Colonic mucosa (tissue), 4 donors: ENCODE measurements at places on chromosomes 7 and 10.

DNA sequence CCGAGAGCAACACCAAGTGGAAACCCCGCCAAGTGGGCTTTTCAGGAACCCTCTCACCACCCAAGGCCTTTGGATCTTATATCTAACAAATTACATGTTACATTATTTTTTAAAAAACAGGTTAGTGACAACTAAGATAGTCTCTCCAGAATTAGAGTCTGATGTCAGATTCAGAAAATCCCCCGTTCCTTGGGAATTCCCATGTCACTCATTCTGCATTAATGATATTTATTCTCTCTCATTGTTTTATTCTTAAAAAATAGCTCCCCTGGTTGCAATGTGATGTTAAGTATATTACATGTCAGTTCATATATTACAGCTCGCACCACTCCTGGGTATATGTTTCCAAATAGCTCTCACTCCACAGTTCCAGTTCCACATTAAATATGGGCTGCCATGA lies 81.8 kb downstream of the WNT2 start:
- DNase-seq = no peak

- peak; percentile 72 for DNase-seq
Measured at GRCh38 chr10:12628964-12629766, 279.8 kb downstream of the CAMK1D start.

- DNase-seq = no peak
Measured at GRCh38 chr10:16780338-16780880, 36.8 kb downstream of the RSU1 start.

GRCh38 chr10:33684211-33684611 lies 349.7 kb upstream of the NRP1 start:
- DNase-seq = no peak

DNA sequence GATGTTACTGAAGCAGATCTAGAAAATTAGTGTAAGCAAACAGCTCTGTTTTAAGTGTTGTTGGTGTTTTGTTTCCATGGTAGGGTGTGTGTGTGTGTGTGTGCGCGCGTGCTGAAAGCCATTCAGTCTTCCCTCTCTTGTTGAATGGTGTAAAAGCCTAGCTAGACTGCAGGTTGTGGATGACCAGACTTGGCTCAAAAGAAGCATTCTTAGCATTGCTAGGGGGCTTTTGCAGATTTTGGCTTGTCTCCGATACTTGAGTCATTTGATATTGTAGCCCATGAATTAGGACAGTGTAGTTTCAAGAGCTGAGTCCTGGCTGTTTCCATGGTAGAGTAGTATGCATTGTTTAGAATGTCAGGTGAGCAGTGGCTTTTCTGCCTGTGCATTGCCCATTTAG lies 99.1 kb downstream of the SND1 start:
- no peak for DNase-seq

- no peak for DNase-seq
Measured at GRCh38 chr10:24825551-24825950, 101.9 kb upstream of the ARHGAP21 start.

- DNase-seq = no peak
Measured at GRCh38 chr7:82204694-82205093, 238.9 kb downstream of the CACNA2D1 start.

DNA sequence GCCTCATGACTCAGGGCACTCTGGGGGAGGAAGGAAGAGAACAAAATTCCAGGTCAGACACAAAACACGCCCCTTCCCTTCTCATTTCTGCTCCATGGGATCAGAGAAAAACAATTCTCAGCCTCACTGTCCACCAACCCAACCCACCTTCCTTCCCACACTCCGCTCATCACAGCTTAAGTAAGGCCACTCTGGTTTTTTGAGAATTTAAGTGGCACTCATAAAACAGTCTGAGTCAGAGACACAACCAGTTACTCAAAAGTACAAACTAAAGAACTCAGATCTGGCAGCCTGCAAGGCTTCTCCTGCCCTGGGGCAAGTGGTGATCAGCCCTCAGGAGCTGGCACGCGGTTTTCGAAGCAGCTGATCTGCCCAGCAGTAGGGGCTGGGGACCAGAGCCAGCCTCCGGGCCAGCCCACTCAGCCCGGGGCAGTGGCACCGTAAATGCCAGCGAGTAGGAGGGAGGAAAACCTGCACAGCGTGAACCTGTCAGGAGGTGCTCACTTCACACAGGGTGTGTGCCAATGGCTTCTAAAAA lies 39.1 kb upstream of the ABLIM1 start:
- no peak for DNase-seq

- no peak for DNase-seq
Measured at GRCh38 chr10:129107525-129107924, 359.5 kb upstream of the MGMT start.

GRCh38 chr7:5665094-5666025 lies 116.1 kb downstream of the RNF216 start:
- peak; percentile 86 for DNase-seq

GRCh38 chr10:110241407-110241806 lies 34.0 kb downstream of the MXI1 start:
- no peak for DNase-seq

DNA sequence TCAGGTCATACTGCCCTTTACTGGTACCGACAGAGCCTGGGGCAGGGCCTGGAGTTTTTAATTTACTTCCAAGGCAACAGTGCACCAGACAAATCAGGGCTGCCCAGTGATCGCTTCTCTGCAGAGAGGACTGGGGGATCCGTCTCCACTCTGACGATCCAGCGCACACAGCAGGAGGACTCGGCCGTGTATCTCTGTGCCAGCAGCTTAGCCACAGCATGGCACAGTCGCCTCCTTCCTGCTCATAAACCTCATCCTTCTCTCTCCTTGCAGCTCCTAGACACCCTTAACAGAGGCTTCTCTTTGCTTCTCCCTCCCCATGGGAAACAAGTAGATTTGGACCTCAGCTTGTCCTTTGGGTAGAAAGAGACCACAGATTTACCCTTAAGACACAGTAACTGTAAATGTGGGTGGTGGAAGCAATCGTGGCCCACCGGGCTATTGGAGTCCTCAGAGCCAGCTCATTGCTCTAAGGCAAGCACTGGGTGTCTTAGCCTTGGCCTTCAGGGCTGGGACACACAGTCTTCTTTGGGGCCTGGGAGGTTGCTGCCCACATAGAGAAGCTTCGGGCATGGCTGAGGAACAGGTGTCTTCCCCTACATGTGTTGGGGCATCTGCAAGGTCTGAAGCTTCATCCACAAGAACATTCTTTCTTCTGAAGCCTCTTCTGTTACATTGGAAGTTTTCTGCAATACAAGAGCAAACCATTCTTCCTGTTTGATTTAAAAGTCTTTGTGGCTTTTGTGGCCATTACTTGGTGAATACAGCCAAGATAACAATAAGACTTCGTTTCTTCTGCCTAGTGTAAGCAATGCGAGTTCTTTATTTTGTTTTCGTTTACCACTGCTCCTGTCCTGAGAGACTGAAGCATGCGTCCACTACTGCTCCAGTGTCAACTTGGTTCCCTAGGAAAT lies 95.5 kb upstream of the PRSS58 start:
- DNase-seq = no peak

- peak; percentile 47 for DNase-seq
Measured at GRCh38 chr10:100101192-100102076, 19.8 kb upstream of the CPN1 start.

GRCh38 chr10:79055892-79056291 lies 12.9 kb upstream of the ZMIZ1 start:
- peak; percentile 34 for DNase-seq

DNA sequence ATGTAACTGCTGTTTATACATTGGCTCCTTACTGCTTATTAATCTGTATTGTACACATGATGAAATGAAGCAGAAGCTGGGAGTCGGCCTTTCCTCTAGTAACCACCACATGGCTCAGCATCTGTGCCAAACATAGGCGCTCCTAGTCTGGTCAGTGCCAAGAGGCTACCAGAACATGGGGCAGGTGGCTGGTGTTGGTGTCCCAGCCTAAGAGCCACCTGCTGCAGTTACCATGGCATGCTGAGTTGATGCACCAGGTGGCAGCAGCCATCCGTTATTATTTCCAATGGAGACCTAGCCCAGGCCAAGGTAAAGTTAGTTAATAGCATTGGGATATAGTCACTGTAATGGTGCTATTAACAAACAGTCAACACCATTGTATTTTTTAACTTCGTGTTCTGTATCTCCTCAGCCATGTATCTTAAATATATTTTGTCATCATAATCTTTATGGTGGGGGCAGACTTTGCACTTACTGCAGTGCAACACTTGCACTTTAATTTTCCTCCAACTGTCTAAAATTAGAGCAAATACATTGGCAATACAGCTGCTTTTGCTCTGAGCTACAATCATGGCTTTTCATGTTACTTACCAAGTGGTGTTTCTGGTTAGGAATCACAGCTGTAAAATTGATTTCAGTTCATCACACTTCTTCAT lies 33.1 kb downstream of the HBP1 start:
- peak; percentile 56 for DNase-seq

GRCh38 chr7:128105228-128106022 lies 74.2 kb upstream of the LRRC4 start:
- DNase-seq = no peak

- DNase-seq = no peak
Measured at GRCh38 chr7:66100408-66101050, 14.1 kb upstream of the CRCP start.

- DNase-seq = no peak
Measured at GRCh38 chr10:6136215-6137201, 47.7 kb downstream of the RBM17 start.

- DNase-seq = no peak
Measured at GRCh38 chr10:115665549-115665948, 572.4 kb downstream of the ATRNL1 start.

GRCh38 chr10:113425541-113425951 lies 127.3 kb upstream of the HABP2 start:
- no peak for DNase-seq

- DNase-seq = no peak
Measured at GRCh38 chr7:100882785-100883526, 6.6 kb downstream of the UFSP1 start.

DNA sequence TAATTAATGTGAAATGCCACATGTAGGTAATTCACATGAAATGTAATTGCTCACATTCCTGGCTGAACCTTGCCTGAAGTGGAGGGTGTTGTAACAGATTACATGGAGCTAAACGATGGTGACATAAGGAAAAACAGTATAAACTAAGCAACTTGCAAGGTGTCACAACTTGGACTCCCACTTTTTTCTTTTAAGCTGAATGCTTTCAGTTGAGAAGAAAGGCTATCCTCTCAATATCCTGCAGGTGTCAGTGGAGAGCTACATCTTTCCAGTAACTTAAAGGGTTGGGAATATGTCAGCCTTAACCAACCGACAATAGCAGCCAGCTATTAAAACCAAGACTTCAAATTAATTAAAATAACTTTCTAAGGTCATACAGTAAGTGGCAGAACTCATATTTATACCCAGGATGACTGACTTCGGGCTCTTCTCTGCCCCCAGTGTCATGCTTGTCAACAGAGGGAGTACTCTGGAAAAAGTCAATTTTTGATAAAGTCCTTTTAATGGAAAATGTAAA lies 33.7 kb downstream of the NRBF2 start:
- peak; percentile 27 for DNase-seq

DNA sequence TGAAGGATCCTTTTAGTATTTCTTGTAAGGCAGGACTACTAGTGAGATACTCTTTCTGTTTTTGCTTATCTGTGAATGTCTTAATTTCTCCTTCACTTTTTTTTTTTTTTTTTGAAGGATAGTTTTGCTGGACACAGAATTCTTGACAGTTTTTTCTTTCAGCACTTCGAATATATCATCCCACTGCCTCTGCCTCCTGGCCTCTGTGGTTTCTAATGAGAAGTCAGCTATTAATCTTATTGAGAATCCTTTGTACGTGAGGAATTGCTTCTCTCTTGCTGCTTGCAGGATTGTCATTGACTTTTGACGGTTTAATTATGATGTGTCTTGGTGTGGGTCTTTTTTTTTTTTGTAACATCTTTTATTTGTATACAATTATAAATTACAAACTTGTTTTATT lies 12.6 kb upstream of the WAC start:
- no peak for DNase-seq

- DNase-seq = no peak
Measured at GRCh38 chr10:2214805-2215204, 477.5 kb upstream of the ADARB2 start.

- DNase-seq = no peak
Measured at GRCh38 chr7:64907641-64908326, 4.7 kb downstream of the ZNF273 start.

- DNase-seq = no peak
Measured at GRCh38 chr7:13169356-13169755, 481.9 kb downstream of the ARL4A start.

- no peak for DNase-seq
Measured at GRCh38 chr10:4546500-4546899, 279.5 kb upstream of the AKR1E2 start.

DNA sequence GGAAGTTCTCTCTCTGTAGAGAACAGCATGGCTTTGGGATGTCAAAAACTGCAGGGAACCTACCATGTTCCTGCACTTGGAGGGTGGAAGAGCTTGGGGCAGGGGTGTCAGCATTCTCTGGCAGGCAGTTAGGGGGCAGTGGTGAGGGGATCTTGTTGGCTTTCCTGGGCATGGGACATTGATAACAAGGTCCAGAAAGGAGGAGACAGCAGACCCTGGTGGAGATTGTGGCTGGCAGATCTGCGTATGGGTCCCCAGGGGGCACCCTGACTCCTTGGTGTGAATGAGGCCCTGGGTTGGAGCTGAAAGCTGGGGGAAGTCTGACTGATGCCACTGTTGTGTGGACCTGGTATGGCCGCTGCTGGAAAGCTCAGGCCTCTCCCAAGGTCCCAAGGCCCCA lies 22.9 kb upstream of the CAMK2B start:
- no peak for DNase-seq

- DNase-seq = no peak
Measured at GRCh38 chr10:94683214-94684054, at the start of gene CYP2C18. Gene CYP2C18, plus strand, starts transcription at chr10:94683729. Its CDS starts 91 bp downstream, at chr10:94683820.

DNA sequence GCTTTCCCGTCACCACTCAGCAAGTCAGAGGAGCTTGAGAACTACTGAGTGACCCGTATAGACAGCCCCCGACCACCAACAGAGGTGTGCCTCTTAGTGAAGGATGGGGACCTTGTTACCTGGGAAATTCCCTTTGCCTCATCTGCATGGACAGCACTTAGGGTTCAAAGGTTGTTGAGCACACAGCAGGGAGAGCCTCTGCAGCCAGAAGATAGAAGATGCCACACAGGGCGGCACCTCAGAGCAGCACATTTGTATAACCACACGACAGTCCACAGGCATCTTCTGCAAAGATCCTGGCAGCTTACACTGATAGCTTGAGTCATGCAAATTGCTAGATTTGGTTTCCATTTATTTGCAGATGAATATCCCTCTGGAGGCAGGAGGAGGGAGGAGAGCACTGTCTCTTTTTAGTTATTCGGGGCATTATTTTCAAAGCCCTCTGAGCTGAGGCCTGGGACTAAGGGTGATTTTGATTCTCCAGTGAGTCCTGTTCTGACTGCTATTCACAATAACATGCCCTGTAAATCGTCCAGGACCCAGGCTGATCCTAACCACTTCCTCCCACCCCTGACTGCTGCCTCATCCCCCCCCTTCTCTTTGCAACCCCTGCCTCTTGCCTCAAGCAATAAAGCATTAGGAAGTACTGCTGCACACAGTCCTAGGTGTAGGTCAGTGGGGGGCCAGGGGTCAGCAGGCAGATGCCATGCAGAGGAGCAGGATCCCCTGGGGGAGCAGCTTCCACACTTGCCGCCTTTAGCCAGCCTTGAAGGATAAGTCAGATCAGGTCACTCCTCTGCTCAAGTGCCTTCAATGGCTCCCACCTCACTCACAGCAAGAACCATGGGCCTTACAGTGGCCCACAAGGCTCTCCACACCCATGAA lies 24.6 kb upstream of the INMT start:
- no peak for DNase-seq
